ENCODE measurements at places on chromosomes 1 and 21. TPM values are rescaled to one million over a fixed set of nuclear protein-coding genes. Genes with fewer than 3 reads are reported as not detected.

The CCDC185 gene
- not detected for total RNA-seq

The HSD3B2 gene
- not detected for total RNA-seq

The S100A7 gene
- total RNA-seq, result not detected

The CFAP45 gene
- 0.73 TPM for total RNA-seq

The KLF17 gene
- total RNA-seq, result 0.13 TPM

The DUSP23 gene
- 14.6 TPM for total RNA-seq

The CFHR3 gene
- not detected for total RNA-seq

The CNKSR1 gene
- 0.07 TPM for total RNA-seq

The CFAP141 gene
- not detected for total RNA-seq

The TP73 gene
- 0.07 TPM for total RNA-seq

The OR10K1 gene
- total RNA-seq, result not detected

The OSCP1 gene
- total RNA-seq, result 8.6 TPM

The BARHL2 gene
- not detected for total RNA-seq

The LRRC8B gene
- total RNA-seq, result 0.89 TPM

The SLC35F3 gene
- 0.23 TPM for total RNA-seq

The CLCA1 gene
- not detected for total RNA-seq

The FCRL6 gene
- not detected for total RNA-seq

The IGSF9 gene
- total RNA-seq, result not detected

The RIMS3 gene
- 0.86 TPM for total RNA-seq
